ENCODE measurements at places on chromosomes 3 and 15.

DNA sequence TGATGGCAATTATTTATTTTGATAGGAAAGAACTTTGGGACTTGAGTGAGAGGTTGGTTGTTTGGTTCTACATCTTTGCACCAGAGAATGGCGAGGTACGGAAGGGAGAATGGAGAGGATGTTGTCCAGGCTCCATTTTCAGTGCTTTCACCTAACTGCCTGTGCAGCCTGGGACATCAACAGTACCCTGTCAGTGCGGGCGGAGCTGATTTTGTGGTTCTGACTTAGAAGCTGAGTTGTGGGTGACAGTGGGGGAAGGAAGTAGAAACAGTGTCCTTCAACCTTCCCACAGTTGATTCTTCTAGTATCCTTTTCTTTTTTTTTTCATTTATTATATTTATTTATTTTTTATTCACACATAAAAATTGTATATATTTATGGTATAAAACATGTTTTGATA is 95.3 kb downstream of the TIGIT start:
- no peak for DNase-seq

- no peak for DNase-seq
These were observed 115.0 kb upstream of the TPRG1 start for GRCh38 chr3:189056646-189057335.

GRCh38 chr3:100865442-100865841 is 127.8 kb downstream of the ABI3BP start:
- DNase-seq: no peak

GRCh38 chr3:121467085-121467484 is 78.7 kb downstream of the POLQ start:
- no peak for DNase-seq

DNA sequence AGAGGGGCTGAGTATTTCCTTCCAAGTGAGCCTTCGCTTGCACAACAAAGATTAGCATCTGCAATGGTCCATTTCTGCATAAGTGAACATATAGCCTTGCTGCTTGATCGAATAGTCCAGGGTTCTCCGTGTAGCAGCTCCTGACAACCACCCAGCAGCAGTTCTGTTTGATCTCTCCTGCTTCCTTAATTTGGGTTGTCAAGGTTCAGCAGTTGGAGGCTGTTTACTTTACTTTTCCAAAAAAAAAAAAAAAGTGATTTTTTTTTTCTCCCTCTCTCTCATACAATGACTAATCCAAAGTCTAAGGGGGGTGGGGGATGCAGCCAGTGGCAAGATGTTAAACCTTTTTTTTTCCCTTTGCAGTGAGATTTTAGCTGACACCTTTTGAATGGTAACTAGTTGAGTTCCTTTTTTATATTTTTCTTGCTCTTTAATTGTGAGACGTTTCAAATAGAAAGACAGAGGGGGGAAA is 3.6 kb downstream of the FOXP1 start:
- no peak for DNase-seq

All from activated T-cell treated with anti-CD3 and anti-CD28 coated beads, Interleukin-2, amount 50 U/mL, for 48 hours (primary cell).